Activated CD4-positive, CD25-positive, alpha-beta regulatory T cell (primary cell): ENCODE measurements at places on chromosomes 4 and X.

DNA sequence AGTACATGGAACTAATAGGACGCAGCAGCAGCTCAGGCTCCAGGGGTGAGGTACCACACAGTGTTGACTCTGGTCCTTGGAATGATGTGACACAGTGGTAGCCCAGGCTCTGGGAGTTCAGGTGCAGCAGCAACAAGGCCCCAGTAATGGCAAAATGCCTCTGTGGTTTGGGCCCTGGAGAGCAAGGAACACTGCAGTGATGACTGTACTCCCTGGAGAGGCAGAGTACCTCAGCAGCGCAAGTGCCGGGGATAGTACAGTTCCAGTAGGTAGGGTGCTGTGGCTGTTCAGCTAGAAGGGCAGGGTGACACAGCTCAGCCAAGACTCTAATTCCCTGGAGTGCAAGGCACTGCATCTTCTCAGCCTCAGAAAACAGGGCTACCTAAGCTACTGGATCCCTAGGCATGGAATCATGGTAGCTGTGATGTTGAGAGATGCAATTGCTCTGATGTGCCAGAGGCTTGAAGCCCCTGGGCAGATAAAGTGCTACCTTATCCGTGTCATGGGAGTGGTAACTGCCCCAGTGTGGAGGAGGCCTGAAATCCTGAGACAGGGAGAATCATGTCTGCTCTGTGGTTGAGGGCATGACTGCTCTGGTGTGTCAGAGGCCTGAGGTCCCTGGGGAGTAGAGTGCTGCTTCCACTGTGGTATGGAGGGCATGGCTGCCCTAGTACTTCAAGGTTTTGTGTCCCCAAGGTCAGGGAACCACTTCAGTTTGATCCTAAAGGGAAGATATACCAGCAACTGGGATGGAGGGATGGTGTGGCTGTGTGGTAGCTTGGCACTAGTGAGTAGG lies 55.2 kb downstream of the AREG start:
- no peak for DNase-seq

DNA sequence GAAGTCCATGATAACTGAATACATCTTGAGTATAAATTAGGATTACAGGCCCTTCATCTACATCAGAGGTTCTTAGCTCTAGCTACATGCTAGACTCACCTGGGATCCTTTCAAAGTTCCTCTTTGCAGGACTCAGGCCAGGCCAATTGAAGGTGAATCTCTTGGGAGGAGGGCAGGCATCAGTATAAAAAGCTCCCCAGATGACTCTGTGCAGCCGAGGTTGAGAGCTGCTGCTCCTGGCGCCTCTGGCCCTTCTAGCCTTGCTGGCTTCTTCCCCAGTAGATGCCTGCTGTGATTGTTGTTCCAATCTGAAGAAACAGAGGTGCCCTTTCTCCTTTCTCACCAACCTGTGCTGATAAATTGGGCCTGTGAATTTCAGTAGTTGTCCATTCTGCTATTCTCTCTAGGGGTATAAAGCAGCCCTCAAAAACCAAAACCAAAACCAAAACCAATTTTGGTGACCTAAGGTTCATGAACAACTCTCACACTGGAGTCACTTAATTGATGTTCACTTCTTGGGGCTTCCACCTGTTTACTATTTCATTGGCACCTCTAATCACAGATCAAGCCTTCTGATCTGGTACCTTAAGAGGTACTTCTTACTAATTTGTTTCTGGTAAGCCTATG lies 78.7 kb downstream of the SUPT20HL2 start:
- no peak for DNase-seq

DNA sequence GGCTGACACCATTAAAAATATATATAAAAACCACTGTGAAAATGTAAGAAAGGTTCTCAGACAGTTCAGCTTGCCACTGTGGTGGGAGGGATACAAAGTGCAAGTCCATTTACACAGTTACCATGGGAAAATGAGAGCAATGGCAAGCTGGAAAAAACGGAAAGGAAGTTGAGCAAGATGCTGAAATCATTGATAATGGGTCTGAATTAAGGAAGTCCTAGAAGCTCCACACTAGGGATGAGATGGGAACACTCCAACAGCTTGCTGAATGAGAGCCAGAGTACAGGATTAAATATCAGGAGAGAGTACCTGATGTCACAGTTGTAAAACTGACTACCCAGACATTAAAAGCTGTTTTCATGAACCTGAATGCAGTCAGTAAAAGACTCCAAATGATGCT lies 218.6 kb downstream of the PRDM5 start:
- no peak for DNase-seq

GRCh38 chr4:8422327-8422726 lies 18.2 kb downstream of the ACOX3 start:
- no peak for DNase-seq

GRCh38 chr4:147940171-147940570 lies 208.3 kb downstream of the ARHGAP10 start:
- no peak for DNase-seq

DNA sequence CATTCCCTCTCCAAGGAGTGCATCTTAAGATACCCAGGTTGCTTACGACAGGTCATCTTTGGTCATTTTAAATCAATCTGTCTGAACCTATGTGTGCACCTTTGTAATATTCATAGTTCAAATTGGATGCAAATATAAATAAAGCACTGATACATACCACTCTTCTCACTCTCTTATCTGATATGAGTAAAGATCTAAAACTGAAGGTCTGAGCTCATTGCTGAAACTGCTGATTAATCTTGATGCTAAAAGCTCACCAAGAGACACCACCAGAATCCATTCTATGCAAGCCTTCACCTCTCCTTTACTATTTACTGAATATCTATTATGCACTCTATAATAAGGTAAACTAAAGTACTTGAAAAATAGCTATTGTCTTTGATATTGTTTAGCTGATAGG lies 16.6 kb downstream of the HSD17B13 start:
- no peak for DNase-seq

- DNase-seq, result no peak
Observed at GRCh38 chr4:19675172-19675811, 576.4 kb upstream of the SLIT2 start.

DNA sequence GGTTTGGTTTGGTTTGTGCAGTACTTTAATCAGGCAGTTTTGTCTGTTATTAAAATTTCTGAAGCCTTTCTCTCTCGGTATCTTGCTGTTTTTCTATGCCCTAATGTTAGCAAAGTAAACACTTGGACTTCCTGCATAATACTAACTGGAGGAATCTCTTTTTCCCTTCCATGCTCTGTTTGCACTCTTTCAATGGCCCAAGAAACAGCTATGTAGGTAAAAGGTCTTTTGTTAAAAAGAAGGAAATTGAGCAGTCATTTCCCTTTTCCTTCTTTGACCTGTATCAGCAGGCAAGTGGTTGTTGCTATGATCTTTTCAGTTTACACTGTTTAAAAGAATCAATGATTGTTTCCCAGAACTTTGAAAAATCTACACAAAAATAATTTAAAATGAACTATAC lies 82.7 kb downstream of the CCSER1 start:
- no peak for DNase-seq

DNA sequence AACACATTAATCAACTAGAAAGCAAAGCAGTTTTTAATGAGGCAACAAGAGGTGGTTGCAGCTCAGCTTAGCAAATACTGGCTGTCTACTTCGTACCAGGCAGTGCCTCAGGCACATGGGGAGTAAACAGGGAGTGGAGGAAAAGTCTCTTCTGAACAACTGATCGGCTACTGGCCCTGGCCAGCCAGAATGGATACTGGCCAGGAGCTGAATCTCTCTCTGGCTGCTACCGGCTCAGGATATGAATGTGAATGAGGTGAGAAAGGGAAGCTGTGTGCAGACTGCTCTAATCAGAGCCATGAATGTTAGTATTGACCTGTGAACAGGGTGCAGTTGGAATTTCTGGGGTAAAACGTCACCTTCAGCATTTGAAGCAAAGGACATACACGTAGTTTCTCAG lies 77.3 kb downstream of the STK32B start:
- DNase-seq, result no peak

- DNase-seq, result no peak
Observed at GRCh38 chrX:138908577-138908976, 197.1 kb upstream of the FGF13 start.

GRCh38 chrX:96684339-96685209 lies at the start of gene DIAPH2:
TSS of gene DIAPH2 (plus strand) at chrX:96684842.
- DNase-seq, result peak; percentile 47

DNA sequence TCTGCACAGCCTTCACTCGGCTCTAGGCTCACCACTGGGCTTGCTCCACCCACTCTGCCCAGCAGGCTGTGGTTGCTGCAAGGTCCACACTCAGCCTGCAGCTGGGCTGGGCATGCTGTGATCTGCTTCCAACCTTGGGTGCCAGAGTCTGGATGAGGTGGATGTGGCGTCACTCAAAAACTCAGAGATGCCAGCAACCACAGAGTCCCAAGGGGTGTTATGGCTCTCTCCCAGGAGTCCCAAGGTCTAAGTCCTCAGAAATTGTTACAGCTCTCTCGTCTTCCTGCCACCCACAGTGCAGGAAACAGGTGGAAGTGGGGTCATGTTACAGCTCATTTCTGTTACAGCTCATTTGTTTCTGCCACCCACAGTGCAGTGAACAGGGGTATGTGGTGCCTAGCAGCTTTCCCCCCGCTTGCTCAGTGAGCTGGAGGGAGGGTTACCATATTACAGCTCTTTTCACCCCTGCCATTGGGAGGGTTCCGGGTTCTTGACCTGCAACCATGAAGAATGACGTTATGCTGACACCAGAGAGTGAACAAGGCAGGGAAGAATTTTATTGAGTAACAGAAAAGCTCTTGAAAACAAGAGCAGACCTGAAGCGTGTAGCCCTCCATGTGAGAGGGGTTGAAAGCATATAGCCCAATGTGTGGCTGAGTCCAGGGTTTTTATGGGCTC lies 893.9 kb downstream of the PCDH7 start:
- DNase-seq, result no peak

DNA sequence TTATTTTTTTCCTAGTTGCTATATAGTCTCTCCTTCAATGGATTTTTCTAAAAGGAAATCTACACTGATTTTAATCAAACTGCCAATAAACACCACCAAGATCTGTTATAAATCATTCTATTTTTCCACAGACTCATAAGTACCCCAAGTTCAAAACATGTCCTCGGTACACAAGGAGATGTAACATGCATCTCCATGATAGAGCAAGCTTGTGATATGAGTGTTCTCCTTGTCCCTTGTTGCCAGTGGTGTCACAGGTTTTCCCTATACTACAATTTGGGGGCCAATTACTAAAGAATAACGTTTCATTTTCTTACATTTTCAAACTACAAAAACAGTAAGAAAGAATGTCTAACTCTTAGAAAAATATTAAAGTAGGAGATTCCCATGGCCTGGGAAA lies 491 bp downstream of the ARHGEF6 start:
- DNase-seq, result no peak

GRCh38 chrX:3026074-3026815 lies 15.0 kb upstream of the ARSF start:
- no peak for DNase-seq

- peak; percentile 43 for DNase-seq
Observed at GRCh38 chr4:1809754-1810502, 16.8 kb downstream of the FGFR3 start.

DNA sequence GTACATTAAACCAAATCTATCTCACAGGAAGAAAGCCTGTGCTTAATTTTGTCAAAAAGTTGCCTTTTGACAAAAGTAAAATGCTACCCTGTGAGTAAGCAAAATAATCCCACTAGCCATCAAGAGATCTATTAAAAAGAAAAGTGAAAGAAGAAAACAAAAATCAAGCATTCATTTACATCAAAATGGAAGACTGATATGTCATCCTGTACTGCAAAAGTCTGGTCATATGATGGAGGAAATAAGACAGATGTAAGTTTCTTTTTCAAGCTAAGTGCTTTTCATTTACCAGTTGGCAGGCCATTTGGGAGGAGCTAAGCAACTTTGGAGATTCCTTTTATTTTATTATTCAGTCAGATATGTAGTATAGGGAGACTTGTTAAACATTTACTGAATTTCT lies 387.4 kb downstream of the SPOCK3 start:
- DNase-seq, result no peak

GRCh38 chrX:109770780-109771179 lies 37.7 kb upstream of the ACSL4 start:
- DNase-seq, result no peak

GRCh38 chr4:73646117-73646516 lies 25.9 kb upstream of the RASSF6 start:
- no peak for DNase-seq

DNA sequence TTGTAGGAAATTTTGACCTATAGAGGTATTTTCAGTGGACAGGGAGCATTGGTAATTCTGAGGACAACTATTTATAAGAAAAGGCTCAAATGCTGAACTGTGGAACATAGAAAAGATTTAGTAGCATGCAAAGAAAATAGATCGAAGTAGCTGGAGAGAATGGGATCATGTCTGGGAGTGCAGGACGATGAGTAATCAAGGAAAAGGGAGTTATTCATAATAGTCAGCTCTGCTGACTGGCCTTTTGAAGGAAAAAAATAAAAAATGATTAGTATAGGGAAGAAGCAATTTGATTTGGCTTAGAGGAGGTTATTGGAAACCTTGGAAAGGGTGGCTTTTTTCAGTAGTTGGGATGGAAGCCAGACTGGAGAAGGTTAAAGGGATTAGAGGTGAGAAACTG lies 22.9 kb upstream of the ANK2 start:
- no peak for DNase-seq

DNA sequence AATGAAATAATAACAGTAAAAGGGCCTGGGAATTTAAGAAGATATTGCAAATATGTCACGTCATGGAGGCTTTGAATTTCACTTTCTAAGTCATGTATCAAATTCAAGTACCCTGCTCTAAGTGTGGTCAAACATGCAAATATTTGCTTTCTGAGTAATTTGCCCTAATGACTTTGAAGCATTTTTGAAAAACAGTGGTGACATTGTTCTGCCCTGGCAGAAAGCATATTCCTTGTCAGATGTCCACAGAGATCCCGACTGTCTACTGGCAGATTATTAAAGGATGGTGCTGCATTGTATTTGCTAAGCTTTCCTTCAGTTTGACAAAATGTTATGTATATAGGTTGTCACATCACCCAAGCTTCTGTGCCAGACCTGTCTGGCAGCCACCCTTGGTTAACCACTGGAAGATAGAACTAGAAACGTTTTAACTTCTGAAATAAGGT lies 92.5 kb downstream of the ANK2 start:
- no peak for DNase-seq

DNA sequence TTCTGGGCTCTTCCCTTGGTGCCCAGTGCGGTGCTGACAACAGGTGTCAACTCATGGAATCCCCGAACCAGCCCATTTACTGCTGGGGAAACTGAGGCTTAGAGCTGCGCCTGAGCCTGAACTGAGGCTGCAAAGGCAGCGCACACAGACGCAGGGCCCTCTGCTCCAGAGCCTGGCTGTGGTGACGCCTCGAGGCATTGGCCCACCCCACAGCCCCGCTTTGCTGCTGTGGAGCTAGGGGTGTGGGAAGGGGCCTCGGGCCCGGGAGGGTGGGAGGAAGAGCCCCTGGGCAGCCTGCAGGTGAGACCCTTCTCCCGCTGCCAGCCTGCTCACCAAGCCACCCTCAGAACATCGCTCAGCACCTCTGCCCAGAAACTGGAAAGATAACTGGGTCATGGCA lies 97.4 kb upstream of the LRPAP1 start:
- no peak for DNase-seq

- DNase-seq, result no peak
Observed at GRCh38 chrX:54695231-54695630, 102.8 kb downstream of the ITIH6 start.
